Stimulated activated CD4-positive, alpha-beta T cell treated with anti-CD3 and anti-CD28 coated beads, Interleukin-2, amount 100 ng/mL, for 24 hours (primary cell): ENCODE measurements at places on chromosomes 7 and 10.

GRCh38 chr7:20738518-20739481 is 47.9 kb downstream of the SP8 start:
- no peak for DNase-seq

DNA sequence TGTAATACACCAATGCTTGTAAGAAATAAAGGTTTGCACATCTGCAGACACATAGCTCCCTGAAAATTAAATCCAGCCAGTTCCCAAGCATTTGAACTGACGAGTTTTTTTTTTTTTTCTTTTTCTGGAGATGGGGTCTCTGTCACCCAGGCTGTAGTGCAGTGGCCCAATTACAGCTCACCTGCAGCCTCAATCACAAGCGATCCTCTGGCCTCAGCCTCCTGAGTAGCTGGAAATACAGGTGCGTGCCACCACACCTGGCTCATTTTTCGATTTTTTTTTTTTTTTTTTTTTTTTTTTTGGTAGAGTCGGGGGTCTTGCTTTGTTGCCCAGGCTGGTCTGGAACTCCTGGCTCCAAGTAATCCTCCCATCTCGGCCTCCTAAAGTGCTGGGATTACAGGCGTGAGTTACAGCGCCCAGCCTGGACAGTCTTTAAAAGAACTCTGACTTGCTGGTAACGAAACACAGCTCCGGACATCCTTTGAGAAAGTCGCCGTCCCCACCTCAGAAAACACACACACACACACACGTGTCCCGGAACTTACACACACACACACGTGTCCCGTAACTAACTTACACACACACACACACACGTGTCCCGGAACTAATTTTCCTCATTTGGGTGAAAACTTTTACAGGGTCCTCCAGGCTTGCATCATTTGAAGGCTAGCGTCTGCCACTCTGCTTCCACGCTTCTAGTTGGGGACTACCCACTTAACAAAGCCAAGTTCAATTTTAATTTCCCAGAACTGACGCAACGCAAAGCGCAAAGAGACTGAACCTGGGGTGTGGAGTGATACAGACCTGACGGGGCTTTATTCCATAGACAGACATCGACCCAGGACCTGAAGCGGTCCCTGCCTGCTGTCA is 18.6 kb downstream of the OCM2 start:
- DNase-seq: no peak

DNA sequence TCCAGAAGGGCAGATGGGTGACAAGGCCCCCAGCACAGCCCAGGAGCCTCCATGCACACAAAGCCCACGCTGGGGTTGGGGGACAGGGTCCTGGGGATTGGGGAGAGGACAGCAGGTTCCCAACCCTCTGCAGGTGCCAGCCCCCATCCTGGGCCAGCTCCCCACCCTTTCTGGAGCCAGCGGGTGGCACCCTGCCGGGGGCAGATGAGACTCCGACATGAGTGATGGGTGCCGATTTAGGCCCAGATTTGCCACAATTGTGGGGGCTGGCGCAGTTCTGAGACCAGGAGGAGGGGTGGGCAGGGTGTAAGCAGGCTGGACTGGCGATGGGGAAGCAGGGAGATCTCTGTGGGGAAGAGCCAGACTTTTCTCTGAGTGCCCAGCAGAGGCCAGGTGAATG is 49.3 kb upstream of the SLF2 start:
- DNase-seq: no peak

DNA sequence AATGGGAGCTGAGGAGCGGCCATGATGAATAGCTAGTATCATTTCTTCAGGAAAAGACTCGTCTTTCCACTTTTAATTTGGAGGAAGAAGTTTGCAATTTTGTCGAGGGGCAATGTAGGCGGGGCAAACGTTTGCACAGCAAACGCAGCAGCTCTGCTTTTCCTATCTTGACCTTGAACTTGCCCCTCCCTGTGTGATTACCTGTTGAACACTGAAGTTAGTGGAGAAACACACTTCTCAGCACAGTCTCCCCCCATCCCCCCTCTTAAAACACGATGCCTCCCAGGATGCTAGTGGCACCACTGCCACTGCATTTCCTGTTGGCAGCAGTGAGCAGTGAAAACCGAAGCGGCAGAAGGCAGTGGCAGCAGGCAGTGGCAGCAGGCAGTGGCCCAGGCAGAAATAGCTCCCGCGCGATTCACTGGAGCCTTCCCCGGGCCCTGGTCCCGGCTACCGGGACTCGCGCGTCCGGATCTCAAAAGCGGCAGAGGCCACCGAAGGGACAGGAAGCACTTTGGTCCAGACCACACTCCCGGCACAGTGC is at the start of gene EPDR1:
EPDR1 (plus strand) TSS at position 336 of the 544 bp plus-strand sequence. CDS start 300 bp downstream, outside the sequence.
- no peak for DNase-seq

- DNase-seq: peak; percentile 27
Measured at GRCh38 chr7:74272305-74273038, 16.7 kb upstream of the CLIP2 start.

DNA sequence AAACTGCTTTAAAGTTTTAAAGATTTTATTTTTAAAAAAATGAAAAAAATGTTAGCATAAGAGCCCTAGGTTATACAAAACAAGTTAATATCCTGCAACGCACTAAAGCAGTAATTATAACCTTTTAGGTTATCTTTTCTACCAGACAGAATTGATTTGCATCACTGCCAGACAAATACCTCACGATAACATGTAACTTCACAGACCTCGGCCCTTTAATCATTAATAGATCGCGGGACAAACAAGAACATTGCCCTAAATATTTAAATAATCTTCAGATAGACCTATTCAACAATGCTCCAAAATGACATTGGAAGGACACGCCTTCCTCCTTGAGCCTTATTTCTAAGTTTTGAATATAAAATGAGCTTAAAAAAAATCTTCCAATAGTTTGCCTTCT is 23.8 kb upstream of the C7orf33 start:
- DNase-seq: no peak

DNA sequence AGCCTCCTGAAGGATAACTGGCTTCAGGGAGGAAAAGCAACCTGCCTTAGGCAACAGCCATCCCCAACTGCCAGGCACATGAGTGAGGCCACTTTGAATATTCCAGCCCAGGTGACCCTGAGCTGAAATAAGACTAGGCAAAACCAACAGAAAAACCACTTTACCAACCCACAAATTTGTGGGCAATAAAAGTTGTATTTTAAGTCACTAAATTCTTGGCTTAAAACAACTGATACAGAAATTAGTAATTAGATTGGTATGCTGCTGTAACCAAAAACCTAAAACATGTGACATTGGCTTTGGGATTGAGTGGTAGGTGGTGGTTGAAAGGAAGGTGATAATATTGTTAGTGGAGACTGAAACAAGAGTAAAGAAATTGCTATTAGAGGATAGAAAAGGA is 39.9 kb downstream of the ABCB4 start:
- DNase-seq: no peak

GRCh38 chr10:13118784-13119410 is 18.9 kb downstream of the OPTN start:
- no peak for DNase-seq

DNA sequence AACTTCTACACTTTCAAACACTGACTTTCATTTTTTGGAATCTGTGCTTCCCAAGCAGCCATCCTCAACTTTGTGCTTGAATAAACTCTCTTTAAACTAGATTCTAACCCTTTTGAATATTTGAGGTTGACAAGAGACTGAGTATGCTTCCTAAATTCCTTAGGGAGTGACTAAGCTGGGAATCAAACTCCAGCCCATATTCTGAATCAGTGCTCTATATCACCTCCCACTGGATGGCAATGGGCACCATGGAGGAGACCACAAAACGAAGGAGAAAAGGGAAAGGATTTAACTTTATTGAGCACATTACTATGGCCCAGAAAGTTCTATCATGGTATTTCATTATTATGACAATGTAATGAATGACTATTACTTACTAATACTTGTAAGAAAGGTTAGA is 17.2 kb upstream of the SLC26A4 start:
- DNase-seq: no peak

- no peak for DNase-seq
Measured at GRCh38 chr7:94053532-94053931, 49.4 kb upstream of the BET1 start.

DNA sequence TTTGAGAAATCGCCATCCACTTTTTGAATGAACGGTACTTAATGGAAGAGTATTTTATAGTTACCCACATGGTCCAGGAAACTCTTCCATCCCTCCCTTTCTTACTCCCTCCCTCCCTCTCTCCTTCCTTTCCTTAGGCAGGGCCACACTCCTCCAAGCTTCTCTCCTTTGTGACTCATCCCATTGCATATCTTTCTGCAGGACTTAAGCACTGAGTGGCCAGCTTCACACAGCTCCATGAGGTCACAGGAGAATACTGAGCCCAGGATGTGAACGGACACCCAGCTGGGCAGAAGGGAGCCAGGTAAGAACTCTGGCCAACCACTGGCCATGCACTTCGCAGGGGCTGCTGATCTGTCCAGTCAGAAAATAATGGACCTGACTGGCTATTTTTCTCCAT is 189.7 kb upstream of the ADCY1 start:
- no peak for DNase-seq

DNA sequence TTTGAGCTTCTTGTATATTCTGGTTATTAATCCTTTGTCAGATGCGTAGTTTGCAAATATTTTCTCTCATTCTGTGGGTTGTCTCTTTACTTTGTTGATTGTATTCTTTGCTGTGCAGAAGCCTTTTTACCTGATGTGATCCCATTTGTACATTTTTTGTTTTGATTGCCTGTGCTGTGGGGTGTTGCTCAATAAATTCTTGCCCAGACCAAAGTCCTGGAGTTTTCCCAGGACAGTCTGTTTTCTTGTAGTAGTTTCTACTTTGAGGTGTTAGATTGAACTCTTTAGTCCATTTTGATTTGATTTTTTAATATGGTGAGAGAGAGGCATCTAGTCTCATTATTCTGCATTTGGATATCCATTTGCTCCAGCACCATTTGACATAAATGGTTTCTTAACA is 588.7 kb upstream of the MBL2 start:
- DNase-seq: no peak
